Endodermal cell (in vitro differentiated cells): ENCODE measurements at places on chromosomes 11 and 22. TPM values are rescaled to one million over a fixed set of nuclear protein-coding genes. Genes with fewer than 3 reads are reported as not detected.

SHISAL1 gene
- 0.93 and 0.95 TPM in 2 replicates for total RNA-seq

GP1BB gene
- total RNA-seq: 0.62 to 5.6 TPM in 2 of 3 replicates, not detected in the other

GLYATL2 gene
- total RNA-seq: 0.49 to 1.7 TPM (median 1.4 TPM) in 3 replicates

SYT7 gene
- total RNA-seq: 2.0 to 3.8 TPM (median 2.6 TPM) in 3 replicates

DNA sequence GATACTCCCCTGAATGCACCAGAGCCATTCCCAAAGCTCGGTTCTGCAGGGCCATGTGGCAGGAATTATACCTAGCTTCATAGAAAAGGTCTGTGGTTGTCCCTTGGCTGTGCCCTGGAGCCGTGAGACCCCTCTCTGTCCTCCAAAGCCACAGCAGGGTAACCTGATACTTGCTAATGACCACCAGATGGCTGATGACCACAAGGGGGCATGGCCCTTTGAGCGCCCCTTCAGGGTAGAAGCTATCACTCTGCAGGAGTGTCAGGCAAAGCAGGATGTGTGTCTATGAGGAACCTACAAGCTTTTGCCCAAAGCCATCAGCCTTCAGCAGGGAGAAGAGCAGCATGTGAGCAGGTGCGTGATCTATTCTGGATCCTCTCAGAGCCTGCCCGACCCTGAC, 95.3 kb downstream of the NTM start:
- peak; percentile 93 for DNase-seq

GRCh38 chr11:122755409-122755808, 82.9 kb upstream of the CRTAM start:
- peak; percentile 67 for DNase-seq

OSM gene
- not detected in 2 replicates for total RNA-seq

DNA sequence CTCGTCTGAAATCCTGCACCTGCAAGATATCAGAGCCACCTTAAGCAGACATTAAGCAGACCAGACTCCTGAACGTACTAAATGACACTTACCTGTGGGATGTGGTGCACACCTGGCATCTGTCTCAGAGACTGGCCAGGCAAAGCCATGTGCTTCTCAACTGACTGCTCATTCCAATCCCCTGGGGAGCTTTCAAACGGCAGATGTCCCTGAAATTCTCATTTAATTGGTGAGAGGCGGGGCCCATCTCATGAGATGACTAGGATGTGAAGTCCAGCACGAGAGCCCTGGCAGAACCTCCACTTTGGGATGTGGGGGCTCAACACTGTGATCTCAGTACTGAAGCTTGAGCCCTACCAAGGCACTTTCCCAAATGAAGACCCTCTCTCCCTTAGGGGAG, 84.9 kb upstream of the HMGXB4 start:
- no peak for DNase-seq
